ENCODE measurements at places on chromosomes 6 and 20.

GRCh38 chr6:150271501-150272263 is 97.1 kb upstream of the IYD start:
- DNase-seq, result no peak

DNA sequence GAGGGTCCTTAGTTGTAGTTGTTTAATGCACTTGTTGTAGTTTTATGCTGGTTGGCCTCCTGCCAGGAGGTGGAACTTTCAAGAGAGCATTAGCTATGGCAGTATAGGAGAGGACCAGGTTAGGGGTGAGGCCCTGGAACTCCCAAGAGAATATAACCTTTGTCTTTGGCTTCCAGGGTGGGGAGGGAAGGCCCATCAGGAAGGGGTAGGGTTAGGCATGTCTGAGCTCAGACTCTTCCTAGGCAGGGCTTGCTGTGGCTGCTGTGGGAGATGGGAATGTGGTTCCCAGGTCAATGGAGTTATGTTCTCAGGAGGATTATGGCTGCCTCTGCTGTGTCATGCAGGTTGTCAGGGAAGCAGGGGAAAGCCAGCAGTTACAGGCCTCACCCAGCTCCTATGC is 20.0 kb upstream of the GABRR1 start:
- DNase-seq, result no peak

GRCh38 chr6:137818440-137818839 is 48.6 kb upstream of the TNFAIP3 start:
- DNase-seq, result no peak

DNA sequence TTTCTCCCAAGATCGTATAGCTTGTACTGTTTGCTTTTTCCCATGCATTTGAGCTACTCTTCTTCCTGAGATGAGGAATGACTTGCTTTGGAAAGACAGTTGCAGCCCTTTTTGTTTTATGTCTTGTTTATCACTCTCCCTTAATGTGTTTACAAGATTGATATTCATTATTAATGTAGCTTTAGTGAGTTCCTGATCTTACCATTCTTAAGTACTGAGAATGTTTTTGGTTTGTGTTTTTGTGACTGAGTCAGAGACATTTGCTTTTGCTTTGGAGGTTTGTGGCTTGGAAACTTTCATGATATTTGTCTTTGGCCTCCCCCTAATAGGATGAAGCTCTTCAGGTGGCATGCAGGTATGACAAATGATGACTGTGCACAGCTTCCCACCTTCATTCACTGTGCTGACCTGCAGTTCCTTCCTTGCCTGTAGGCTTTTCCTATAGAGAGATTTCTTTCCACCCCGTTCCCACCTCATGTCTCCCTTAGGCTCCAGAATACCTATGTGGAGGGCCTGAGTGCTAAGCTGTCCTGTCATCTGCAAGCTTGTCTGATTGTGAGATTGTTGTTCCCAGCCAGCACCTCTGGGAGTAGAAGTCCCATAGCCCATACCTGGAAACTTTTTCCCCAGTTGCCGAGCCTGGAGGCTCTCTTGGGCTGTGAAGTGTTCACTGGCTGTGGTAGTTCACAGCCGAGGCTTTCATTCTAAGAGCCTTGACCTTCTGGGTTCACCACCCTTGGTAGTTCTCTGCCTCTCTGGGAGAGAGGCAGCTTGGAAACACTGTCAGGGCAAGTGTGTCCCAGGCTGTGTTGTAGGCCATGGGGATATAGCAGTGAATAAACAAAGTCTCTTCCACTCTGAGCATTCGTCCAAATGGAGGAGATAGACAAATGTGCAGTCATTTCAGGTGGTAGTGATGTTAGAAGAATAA is 27.1 kb downstream of the CDS2 start:
- no peak for DNase-seq

GRCh38 chr6:21331235-21331634 is 262.3 kb upstream of the SOX4 start:
- DNase-seq, result no peak

DNA sequence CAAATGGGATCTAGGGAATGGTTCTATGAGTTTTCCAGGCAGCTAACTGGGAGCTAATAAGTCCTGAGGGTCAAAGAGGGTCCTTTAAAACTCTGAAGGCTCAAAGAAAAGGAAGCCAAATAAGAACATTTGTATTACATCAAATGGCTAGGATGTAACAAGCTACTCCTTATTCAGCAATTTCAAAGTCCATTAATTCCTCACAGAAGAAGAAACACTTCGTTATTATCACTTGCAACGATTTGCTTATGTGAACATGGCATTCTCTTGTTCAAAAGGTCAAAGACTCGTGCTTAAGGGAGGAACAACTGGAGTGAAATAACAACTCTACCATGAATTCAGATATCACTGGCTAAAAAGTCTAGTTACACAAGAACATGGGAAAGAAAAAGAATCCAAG is 70.8 kb upstream of the FBXO30 start:
- DNase-seq, result no peak

DNA sequence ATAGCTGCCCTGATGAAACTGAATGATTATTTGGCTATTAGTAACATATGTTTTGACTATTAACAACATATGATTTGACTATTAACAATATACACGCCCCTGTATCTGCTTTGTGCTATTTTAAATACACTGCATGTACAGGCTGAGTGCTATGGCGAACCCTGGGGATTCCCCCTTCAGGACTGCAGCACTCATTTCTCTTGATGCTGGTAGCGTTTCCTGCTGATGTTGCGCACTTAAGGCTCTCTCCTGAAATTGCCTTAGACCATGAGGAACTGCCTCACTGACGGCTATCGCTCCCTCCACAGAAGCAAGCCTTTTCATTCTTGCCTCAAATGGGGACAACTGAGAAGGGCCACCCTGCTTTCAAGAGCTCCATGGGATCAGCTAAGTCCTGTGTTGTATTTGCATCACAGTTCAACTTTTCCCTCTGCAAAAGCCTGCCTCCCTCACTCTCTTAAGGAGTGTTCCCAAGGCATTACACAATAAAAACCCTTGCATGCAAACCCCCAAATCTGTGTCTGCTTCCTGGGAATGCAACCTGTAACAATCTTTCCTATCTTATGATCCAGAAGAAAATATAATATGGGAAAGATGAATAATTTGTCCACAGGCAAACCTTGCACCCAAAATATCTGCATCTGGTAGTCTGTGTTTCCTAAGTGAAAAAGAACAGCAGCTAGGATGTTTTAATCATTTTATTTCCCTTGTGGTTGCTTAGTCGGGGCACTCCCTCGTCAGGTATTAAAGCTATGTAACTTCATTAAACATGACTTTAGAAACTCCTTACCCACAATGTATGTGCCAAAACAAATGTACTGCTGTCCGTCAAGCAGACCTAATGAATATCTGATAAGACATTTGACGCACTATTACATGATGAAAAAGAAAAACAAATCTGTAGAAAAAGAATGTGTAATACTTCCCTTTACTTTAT is 456.4 kb downstream of the COL12A1 start:
- DNase-seq, result no peak

- DNase-seq, result no peak
Measured at GRCh38 chr6:139508023-139508422, 133.6 kb upstream of the CITED2 start.

- no peak for DNase-seq
Measured at GRCh38 chr20:49282584-49283171, 4.8 kb upstream of the ZNFX1 start.

- no peak for DNase-seq
Measured at GRCh38 chr20:37260923-37261322, 691 bp downstream of the GHRH start.

- no peak for DNase-seq
Measured at GRCh38 chr6:14474816-14475215, 357.2 kb downstream of the CD83 start.

GRCh38 chr20:61420056-61420455 is 168.0 kb downstream of the CDH4 start:
- no peak for DNase-seq

DNA sequence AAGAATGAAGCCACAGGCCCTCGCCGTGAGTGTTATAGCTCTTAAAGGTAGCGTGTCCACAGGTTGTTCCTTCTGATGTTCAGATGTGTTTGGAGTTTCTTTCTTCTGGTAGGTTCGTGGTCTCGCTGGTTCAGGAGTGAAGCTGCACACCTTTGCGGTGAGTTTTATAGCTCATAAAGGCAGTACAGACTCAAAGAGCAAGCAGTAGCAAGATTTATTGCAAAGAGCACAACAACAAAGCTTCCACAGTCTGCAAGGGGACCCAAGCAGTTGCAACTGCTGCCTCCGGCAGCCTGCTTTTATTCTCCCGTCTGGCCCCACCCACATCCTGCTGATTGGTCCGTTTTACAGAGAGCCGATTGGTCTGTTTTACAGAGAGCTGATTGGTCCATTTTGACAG is 5.2 kb downstream of the HIVEP1 start:
- no peak for DNase-seq

DNA sequence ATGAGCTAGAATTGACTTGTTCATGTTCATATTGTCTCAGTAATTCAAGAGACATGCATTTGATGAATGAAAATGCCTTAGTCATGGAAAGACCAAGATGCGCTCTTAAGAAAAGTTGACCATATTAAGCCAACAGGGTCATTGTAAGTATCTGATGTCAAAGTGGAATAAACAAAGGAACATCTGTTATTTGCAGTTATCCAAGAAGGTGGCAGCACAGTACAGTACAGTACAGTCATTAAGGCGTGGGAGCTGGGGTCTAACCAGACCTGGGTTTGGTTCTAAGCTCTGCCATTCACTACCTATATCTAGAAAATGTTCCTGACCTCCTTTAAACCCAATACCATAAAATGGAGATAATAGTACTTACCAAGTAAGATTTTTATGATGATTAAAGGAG is 178.1 kb downstream of the BACH2 start:
- no peak for DNase-seq

GRCh38 chr6:139137706-139138105 is 2.8 kb downstream of the HECA start:
- DNase-seq, result no peak

DNA sequence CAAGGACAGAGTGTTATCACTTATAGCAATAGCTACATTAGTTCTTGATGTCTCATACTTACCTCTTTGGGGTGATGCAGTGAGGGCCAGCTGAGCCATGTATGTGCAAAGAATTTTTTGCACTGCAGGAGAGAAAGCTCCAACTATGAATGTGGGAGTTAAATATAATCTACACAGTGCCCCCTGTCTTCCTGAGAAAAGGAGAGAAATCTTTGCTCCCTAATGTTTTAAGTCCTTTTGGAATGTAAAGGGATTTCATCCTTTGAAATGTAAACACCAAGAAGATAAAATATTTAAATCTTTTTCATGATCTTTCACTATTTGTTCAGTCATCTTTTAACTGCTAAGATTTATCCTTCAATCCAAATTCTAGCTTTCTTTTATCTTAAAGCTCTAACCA is 822.1 kb downstream of the TENT5A start:
- DNase-seq, result no peak

- DNase-seq, result no peak
Measured at GRCh38 chr20:49982072-49982345, 771 bp upstream of the SNAI1 start.

DNA sequence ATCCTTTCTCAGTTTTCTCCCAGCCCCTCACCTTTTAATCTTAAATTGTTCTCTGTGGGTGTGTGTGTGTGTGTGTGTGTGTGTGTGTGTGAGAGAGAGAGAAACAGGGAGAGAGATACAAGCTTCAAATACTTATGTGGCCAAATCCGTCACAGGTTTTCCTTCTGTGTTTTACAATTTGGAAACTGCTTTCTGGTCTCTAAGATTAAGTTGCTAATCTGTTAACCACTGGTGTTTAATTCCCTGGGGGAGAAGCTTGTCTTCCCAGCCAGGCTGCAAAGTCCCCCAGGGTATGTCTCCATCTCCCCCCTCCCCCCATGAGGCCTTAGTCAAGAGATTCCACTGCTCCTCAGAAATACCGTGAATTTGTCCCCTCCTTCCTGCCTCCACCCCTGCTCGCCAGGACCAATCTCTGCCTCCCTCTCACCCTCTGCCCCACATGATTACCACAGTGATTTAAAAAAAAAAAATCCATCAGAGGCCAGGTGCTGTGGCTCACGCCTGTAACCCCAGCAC is 49.0 kb downstream of the RIPOR3 start:
- DNase-seq, result no peak

DNA sequence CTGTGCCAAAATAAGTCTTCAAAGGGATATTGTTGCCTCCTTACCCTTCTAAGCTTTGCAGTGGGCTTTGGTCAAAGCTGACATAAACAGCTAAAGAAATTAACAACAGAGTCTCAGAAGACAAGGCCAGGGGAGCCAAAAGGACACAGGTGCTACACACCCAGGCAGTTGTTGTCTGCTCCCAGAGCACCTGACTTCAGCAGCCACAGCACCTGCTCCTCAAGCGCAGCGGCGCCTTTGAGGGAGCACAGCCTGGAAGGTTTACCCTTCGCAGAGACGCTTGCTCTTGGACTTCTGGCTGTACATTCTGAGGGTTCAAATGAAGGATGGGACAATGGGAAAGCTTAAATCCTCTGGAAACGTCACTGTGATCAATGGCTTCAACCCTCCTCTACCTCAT is 16.6 kb downstream of the B4GALT5 start:
- DNase-seq, result no peak

DNA sequence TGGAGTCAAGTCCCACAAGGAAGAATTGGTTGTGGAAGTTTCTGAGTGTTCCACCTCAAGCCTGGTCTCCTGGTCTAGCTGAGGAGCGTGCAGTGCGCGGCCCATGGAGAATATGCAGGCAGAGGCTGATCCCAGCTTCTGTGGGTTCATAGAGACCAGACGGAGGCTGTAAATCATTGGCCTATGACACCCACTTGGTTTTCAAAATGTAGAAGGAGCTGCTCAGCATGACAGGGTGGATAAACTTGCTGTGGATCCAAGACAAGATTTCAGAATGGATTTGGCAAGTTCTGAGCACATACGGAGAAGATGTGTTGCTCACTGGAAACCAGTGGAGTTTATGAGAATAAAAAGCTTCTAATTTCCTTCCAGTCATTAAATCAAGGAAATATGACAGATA is 744 bp downstream of the KIF25 start:
- no peak for DNase-seq

DNA sequence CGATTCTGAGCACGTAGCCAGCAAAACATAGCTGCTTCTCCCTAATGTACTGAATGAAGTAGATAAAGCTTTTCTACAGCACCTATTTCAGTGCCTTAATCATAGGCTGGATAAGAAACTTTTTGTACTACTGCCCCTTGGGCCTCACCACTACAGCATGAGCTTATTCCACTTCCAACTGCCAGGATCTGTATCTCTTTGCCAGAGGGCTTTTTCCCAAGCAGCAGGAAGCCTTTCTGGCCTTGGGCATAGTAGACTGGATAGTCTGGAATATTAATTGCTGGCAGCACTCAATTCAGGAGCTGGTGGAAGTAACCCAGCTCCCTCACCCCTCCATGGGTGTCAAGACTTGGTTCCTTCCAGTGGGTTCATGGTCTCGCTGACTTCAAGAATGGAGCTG is 43.6 kb downstream of the ANKEF1 start:
- no peak for DNase-seq

GRCh38 chr6:99137314-99137713 is 189.6 kb upstream of the FBXL4 start:
- no peak for DNase-seq

- no peak for DNase-seq
Measured at GRCh38 chr6:85537055-85537494, 56.6 kb downstream of the SNX14 start.
